Activated naive CD8-positive, alpha-beta T cell treated with anti-CD3 and anti-CD28 coated beads, Interleukin-2, amount 10 ng/mL, durations not matched to agents 7 days and 5 days (primary cell): ENCODE measurements at places on chromosomes 7 and 10. TPM values are rescaled to one million over a fixed set of nuclear protein-coding genes. Genes with fewer than 3 reads are reported as not detected.
A peak's percentile ranks its signal among the peaks of the same experiment; 100 is the strongest.

DNA sequence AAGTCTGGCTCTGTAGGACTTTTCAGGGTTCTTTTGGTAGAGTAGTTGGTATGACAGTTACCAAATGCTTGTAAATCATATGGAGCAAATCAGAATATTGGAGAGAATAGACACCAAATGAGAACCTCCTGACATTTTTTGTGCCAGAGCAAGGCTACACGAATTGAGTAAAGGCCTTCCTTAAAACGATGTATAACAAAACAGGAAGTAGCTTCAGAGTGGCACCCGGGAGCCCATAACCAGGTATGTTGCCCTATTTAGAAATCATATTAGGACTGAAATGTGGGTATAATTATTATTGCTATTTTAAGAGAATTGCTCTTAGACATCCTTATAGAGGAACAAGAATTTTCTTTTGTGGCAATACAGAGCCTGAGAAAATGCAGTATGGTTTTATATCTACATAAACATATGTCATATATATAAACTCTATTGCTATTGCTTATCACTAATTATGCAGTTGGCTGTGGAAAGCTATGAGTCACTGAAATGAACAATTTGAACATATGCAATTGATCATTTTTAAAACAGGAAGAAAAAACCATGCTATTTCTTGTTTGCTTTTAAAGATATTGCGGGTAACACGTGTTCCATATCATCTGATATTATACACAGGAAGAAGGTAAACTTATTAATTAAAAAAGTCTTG is 197.4 kb upstream of the MTPN start:
- DNase-seq: no peak
- peaks cover 5% of the 10 kb centered on the region for H3K4me1 ChIP-seq
- no peak overlapping the region for H3K27ac ChIP-seq
- no peaks in the 10 kb centered on the region for H3K27me3 ChIP-seq
- no peaks in the 10 kb centered on the region for H3K36me3 ChIP-seq

DNA sequence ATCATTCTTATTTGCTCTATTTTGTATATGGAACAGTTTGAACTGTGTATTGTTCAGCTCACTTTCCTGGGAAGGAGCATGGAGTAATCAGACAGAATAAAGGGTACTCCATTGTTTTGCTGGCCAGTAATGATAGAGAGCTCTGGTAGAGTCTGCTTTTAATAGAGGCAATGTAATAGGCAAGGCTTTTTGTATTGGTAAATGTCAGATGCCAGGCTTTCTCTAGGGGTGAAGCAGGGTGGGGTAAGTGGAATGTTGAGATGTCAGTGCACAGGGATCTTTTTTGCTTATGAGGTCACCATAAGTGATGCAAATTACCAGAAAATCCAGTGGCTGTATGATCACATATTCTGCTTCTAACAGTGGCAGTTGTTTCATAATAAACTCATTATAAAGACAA is 1088.3 kb upstream of the SORCS1 start:
- DNase-seq: no peak
- no peaks in the 10 kb centered on the region for H3K27me3 ChIP-seq
- no peak overlapping the region for H3K27ac ChIP-seq
- no peaks in the 10 kb centered on the region for H3K36me3 ChIP-seq

DNA sequence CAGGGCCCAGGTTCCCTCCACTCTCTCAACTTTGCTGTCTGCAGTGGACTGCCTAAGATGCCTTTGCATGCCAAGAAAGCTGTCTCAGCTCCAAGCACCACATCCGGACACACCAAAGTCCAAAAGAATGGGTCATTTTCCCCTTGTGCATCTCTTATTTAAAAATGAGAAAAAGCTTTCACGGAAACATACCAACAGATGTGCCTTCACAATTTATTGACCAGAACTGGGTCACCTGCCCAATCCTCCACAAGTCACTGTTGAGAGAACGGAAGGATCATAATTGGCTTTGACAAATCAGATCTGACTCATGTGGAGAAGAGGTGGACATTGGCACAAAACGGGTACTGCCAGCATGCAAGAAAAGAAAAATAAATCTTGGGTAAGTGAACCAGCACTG is 258.3 kb downstream of the SNX13 start:
- no peaks in the 10 kb centered on the region for H3K27me3 ChIP-seq
- no peak for DNase-seq
- no peak overlapping the region for H3K4me3 ChIP-seq
- H3K36me3 ChIP-seq: no peaks in the 10 kb centered on the region

Gene TCF7L2
- total RNA-seq: 1.9 TPM

- peaks cover 6% of the 10 kb centered on the region for H3K36me3 ChIP-seq
- no peak for DNase-seq
- H3K4me1 ChIP-seq: peaks cover 31% of the 10 kb centered on the region
- no peaks in the 10 kb centered on the region for H3K27me3 ChIP-seq
- no peak overlapping the region for H3K27ac ChIP-seq
These were observed 237.4 kb downstream of the CAMK1D start for GRCh38 chr10:12586741-12587140.

GRCh38 chr7:45238806-45239205 is 81.2 kb downstream of the RAMP3 start:
- H3K27me3 ChIP-seq: peaks cover 44% of the 10 kb centered on the region
- H3K4me3 ChIP-seq: no peak overlapping the region
- H3K27ac ChIP-seq: no peak overlapping the region

Gene FHIP2A
- total RNA-seq: 26.4 TPM

- H3K36me3 ChIP-seq: peaks cover 18% of the 10 kb centered on the region
- H3K27me3 ChIP-seq: no peaks in the 10 kb centered on the region
- DNase-seq: no peak
- no peak overlapping the region for H3K4me3 ChIP-seq
- no peak overlapping the region for H3K27ac ChIP-seq
These were observed 10.7 kb downstream of the SUV39H2 start for GRCh38 chr10:14889318-14889717.

- no peaks in the 10 kb centered on the region for H3K4me1 ChIP-seq
- peaks cover 16% of the 10 kb centered on the region for H3K27me3 ChIP-seq
- H3K36me3 ChIP-seq: no peaks in the 10 kb centered on the region
- no peak for DNase-seq
These were observed 256.1 kb downstream of the KLF6 start for GRCh38 chr10:3528823-3529403.

Gene PDLIM1
- total RNA-seq: 11.7 TPM

Gene ADIRF
- total RNA-seq: not detected

Gene ADCY1
- 0.03 TPM for total RNA-seq

GRCh38 chr7:117612637-117613036 is 132.8 kb downstream of the CFTR start:
- H3K4me3 ChIP-seq: no peak overlapping the region
- DNase-seq: no peak

GRCh38 chr7:27113991-27114769 is 11.7 kb upstream of the HOXA2 start:
- H3K4me3 ChIP-seq: no peak overlapping the region
- H3K27ac ChIP-seq: no peak overlapping the region
- H3K4me1 ChIP-seq: no peaks in the 10 kb centered on the region

DNA sequence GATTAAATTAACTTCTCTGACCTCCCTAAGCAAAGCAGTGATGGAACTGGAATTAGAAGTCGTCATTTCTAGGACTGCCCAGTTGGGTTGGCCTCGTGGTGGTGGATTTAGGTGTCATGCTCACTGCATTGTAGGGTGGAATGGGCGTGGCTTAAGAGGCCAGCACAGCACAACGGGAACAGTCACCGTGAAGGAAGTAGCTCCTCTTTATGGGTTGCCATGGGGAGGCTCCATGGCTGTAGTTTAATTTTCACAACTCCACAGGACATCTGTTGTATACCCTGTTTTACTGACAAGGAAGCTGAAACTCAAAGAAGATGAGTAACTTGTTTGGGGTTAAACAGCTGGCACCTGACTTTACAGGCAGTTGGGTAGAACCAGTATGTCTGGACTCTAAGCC is 208.3 kb downstream of the CELF2 start:
- H3K36me3 ChIP-seq: peaks cover 52% of the 10 kb centered on the region
- no peaks in the 10 kb centered on the region for H3K27me3 ChIP-seq
- H3K27ac ChIP-seq: peak overlapping the region; percentile 84
- no peak for DNase-seq
- peak overlapping the region; percentile 66 for H3K4me3 ChIP-seq
- H3K4me1 ChIP-seq: peaks cover 75% of the 10 kb centered on the region
